Temporal lobe (tissue), 4 donors: ENCODE measurements at places on chromosomes 16 and 17. TPM values are rescaled to one million over a fixed set of nuclear protein-coding genes. Genes with fewer than 3 reads are reported as not detected.

Gene SLC16A6
- 2.7 TPM for total RNA-seq

Gene PPY
- not detected for total RNA-seq

Gene CCR7
- 0.25 TPM for total RNA-seq

Gene QPRT
- 2.5 TPM for total RNA-seq

Gene PAGR1
- 9.8 TPM for total RNA-seq

Gene PDILT
- total RNA-seq = not detected

Gene PDF
- total RNA-seq = 9.3 TPM

Gene NPIPB13
- total RNA-seq = 1.7 TPM

Gene FOXL1
- total RNA-seq = 0.49 TPM

Gene C16orf54
- not detected for total RNA-seq
